ENCODE measurements at places on chromosomes 3 and 15.

GRCh38 chr3:55558316-55558715 lies 71.2 kb upstream of the WNT5A start:
- DNase-seq, result peak; percentile 23

DNA sequence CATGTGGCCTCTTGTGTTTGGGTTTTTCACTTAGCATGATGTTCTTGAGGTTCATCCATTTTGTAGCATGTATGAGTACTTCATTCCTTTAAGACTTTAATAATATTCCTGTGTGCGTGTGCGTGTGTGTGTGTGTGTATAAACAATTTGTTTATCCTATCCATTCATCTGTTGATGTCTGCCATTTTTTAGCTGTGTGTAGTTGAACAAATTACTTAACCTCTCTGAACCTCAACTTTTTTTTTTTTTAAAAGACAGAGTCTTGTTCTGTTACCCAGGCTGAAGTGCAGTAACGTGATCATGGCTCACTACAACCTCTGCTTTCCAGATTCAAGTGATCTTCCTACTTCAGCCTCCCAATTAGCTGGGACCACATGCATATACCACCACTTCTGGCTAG lies 47.3 kb downstream of the EBLN2 start:
- DNase-seq, result no peak

GRCh38 chr15:79644091-79644490 lies 212.0 kb downstream of the MINAR1 start:
- DNase-seq, result peak; percentile 93

DNA sequence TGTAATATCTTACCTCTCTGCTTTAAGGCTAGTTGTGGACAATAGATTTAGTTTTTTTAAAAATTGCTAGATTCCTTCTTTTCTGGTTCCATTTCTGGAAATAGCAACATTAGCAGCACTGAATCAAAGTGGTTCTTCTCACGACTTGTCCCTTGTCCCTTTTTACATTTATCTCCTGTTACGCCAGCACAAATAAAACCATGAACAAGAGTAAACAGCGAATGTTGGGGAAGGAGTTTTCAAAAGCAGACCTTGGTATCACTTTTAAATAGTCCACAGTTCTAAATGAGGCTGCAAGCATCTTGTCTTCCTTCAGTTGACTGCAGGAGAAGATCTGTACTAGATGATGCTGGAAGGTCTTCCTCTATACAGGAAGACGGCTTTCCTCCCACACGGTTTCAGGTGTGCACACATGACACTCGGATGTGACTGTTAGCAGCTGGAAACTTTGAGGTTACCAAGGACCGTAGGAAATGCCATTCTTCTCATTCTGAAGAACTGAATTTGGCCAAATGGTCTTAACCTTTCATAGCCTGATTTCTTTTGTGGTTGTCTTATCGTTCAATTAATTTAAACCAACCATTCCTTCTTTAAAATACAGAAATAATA lies 251.0 kb upstream of the ICE2 start:
- DNase-seq, result no peak

DNA sequence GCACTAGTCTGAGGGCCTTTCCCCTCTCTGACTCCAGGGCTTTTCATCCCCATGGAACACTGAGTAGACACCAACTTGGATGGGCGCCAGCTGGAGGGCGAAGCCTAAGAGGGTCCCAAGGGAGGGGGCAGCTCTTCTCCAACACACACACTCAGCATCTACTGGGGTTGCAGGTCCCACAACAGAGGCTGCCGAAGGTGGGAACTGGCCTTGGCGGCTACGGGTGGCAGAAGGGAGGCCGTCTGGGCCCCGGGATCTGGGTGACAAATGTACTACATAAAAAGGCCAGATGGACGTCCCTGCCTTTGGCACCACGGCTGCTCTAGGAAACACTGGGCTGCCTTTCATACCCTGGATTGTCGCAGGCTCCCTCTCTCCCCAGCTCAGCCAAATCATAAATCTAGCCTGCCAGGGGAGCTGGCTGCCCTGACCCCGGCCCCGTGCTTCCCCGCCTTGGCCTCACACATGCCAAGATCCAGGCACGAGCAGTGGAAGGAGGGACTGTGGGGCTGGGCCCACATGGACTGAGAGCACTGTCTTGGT lies 31.5 kb downstream of the SEMA5B start:
- DNase-seq, result no peak

DNA sequence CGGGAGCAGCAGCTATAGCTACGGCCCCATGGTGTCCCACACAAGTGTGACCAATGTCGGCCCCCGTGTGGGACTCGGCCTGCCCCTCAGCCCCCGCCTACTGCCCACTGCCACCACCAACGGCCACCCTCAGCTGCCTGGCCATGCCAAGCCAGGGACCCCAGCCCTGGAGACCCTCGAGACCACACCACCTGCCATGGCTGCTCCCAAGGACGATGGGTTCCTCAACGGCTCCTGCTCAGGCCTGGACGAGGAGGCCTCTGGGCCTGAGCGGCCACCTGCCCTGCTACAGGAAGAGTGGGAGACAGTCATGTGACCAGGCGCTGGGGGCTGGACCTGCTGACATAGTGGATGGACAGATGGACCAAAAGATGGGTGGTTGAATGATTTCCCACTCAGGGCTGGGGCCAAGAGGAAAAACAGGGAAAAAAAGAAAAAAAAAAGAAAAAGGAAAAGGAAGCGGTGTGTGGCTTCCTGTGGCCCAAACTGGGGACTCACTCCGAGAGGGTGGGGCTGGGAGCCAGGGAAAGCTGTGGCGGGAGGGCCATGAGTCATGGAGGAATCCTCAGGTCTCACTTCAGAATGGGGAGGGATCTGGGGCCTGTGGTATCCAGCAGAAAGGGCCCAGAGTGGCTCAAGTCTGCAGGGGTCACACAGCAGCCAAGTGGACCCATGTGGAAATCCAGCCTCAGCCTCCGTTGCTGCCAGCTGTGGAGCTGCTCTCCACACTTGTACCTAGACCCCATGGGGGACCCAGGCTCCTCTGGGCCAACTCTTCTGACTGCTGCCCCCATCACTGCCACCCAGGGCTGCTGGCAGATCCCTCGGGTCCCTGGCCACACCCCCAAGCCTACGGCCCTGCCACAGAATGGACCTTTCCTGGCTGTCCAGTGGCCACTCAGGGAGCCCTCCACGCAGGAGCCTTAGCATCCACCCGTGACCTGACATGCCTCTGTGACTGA lies 26.1 kb downstream of the PTH1R start:
- peak; percentile 84 for DNase-seq

DNA sequence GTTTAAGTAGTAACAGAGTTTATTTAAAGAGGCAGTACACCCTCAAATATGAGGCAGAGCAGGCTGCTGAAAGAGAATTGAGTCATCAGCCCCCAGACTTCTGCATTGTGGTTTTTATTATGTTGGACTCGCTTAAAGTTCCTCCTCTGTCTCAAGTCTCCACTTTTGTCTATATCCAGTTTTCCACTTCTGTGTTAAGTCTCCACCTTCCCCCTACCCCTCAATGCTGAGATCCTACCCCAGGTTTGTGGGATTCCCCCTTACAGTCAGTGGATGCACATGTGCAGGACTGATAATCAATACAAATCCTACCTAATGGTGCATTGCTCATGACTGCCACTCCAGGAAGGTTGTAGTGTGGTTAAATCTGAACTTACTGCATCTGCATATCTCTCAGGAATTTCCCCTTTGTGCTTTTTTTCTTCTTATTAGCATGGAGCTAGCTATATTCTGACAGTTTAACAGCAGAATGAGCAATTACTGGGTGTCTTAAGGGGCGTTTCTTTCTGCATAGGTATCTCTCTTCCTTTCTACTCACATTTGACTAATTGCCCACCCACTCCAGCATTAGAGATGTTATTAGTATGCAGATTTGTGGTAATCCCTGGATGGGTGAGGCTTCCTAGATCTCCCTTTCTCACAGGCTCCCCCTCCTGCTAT lies 11.9 kb upstream of the CD200R1L start:
- DNase-seq, result peak; percentile 9

GRCh38 chr3:161413127-161413854 lies 42.0 kb upstream of the SPTSSB start:
- peak; percentile 46 for DNase-seq

DNA sequence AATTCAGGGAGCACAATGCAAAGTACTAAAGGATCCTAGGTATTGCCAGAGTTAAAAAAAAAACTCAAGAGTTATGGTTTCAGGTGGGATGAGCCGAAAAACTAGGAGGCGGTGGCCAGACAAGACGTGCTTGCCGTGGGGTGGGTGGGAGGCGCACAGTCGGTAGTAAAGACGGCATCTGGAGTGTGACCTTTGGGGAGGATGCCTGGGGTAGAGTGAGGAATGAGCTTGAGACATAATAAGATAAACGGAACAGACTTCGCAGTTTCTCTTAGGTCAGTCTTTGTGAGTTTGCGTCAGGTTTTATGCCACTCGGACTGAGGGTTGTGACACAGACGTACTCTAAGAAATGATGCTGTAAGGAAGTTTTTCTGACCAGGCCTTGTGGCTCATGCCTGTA lies 139.6 kb downstream of the LRRK1 start:
- no peak for DNase-seq

- no peak for DNase-seq
Observed at GRCh38 chr3:88979760-88980159, 127.7 kb upstream of the EPHA3 start.

DNA sequence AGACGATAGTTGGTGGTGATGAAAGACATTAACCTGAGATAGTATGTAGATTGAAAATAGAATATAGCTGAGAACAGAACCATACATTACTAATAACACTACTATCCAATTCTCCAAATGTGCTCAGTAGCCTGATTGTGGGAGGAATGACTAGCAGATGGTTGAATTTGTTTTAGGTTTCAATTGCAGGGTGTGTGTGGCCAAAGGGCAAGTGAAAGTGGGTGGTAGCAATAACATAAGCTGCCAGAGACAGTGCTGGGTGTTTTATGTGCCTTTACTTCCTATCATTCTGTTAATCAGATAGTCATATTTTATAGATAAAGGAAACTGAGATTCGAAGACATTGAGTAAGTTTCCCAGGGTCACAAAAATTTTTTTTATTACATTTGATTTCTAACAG lies 249.5 kb upstream of the ARL6 start:
- DNase-seq, result no peak

DNA sequence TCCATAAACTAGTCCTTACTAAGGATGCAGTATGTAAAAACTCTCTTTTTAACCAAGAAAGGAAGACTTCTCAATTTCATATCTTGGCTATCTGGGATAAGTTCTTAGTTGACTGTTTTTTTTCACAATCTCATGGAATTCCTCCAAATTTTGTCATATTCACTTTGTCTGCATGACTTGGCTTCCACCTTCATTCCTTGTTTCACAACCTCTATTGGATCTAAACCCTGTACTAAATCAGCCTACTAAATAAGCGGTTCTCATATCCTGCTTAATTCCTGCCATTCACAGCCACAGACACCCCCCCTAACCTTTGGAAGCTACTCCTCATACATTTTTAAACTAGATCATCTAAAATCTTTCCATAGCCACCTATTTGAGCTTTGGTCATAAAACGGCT lies 370.6 kb upstream of the NAALADL2 start:
- no peak for DNase-seq

GRCh38 chr15:77550301-77551251 lies 82.1 kb downstream of the LINGO1 start:
- peak; percentile 62 for DNase-seq

GRCh38 chr3:32992310-32992686 lies 40.9 kb downstream of the CCR4 start:
- DNase-seq, result no peak

DNA sequence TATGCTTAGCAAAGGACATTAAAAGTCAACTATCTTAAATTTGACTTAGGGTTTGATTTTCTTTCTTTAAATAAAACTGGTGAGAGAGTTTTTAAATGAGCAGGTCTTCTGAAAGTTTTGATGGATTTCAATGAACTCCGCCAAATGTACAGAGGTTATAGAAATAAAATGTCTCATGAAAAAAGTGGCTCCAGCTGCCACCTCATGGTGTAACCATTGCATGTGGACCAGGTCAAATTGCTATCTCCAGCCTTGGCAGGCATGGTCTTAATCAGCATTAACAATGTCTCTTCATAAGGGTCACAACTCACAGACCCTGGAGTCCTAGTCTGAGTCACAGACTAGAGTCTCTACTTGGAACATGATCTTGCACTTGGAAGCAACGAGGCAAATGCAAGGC lies 182.3 kb downstream of the ADAMTS17 start:
- DNase-seq, result peak; percentile 15

DNA sequence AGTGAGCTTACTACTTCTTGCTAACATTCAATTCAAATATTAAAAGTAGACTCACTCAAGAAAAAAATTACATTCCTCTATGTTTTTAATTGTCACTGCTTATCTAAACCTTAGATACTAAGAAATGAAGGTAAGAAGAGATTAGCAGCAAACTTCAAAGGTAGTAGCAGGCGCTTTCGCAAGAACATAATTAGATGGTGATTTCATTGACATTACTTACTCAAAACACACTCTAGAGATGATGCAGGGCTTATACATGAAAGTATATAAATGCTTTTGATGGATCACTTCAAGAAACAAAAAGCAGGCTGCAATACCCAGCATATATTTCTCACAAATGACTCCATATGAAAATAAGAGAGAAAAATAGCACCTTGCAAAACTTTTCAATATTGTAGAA lies 86.8 kb downstream of the FSIP1 start:
- no peak for DNase-seq

- no peak for DNase-seq
Observed at GRCh38 chr3:33132019-33132360, 18.2 kb downstream of the CRTAP start.
